ENCODE measurements at places on chromosomes 1 and 21. TPM values are rescaled to one million over a fixed set of nuclear protein-coding genes. Genes with fewer than 3 reads are reported as not detected.
A peak's percentile ranks its signal among the peaks of the same experiment; 100 is the strongest.

- peak overlapping the region; percentile 92 for H3K27ac ChIP-seq
- peaks cover 36% of the 10 kb centered on the region for H3K4me1 ChIP-seq
- H3K27me3 ChIP-seq: no peaks in the 10 kb centered on the region
- H3K4me3 ChIP-seq: peak overlapping the region; percentile 36
- H3K36me3 ChIP-seq: no peaks in the 10 kb centered on the region
- no peak for DNase-seq
These were observed 19.7 kb upstream of the NRDC start for GRCh38 chr1:51898090-51898734.

GPN2 gene
- total RNA-seq: 26.4 TPM

C1orf87 gene
- 0.94 TPM for total RNA-seq

DNA sequence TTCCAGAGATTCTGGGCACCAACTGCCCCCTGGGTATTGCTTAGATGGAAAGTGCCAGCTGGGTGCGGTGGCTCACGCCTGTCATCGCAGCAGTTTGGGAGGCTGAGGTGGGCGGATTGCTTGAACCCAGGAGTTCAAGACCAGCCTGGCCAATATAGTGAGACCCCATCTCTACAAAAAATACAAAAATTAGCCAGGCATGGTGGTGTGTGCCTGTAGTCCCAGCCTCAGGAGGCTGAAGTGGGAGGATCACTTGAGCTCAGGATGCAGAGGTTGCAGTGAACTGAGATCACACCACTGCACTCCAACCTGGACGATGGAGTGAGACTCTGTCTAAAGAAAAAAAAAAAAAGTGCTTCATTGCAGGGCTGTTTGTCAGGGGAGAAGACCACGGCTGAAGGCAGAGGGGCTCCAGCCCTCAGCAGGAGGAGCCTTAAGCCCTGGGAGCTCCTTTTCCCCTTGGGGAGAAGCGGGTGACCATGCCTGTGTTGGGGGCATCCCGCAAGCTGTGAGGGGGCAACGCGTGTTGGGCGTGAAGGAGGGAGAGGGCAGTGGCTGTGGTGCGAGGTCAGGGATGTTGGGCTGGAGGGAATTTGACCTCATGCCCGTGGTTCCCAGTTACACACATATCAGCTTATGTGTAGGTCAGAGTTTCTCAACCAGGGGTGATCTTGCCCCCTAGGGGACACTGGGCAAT is 131.5 kb upstream of the VAMP3 start:
- H3K27me3 ChIP-seq: peaks cover 2% of the 10 kb centered on the region
- no peak overlapping the region for H3K27ac ChIP-seq
- no peak for DNase-seq
- no peaks in the 10 kb centered on the region for H3K36me3 ChIP-seq

- no peak overlapping the region for H3K27ac ChIP-seq
- H3K27me3 ChIP-seq: no peaks in the 10 kb centered on the region
- no peak overlapping the region for H3K4me3 ChIP-seq
- no peak for DNase-seq
- H3K4me1 ChIP-seq: peaks cover 24% of the 10 kb centered on the region
These were observed 356.0 kb downstream of the ST6GALNAC3 start for GRCh38 chr1:76430531-76430930.

GRCh38 chr1:235831148-235831547 is 35.6 kb downstream of the LYST start:
- no peak for DNase-seq
- peak overlapping the region; percentile 51 for H3K27ac ChIP-seq
- H3K27me3 ChIP-seq: no peaks in the 10 kb centered on the region
- peaks cover 13% of the 10 kb centered on the region for H3K36me3 ChIP-seq

SYCP1 gene
- not detected for total RNA-seq

- DNase-seq: no peak
- H3K4me3 ChIP-seq: no peak overlapping the region
- peaks cover 53% of the 10 kb centered on the region for H3K4me1 ChIP-seq
- H3K36me3 ChIP-seq: peaks cover 1% of the 10 kb centered on the region
- H3K27ac ChIP-seq: no peak overlapping the region
These were observed 4.3 kb downstream of the EPS15 start for GRCh38 chr1:51514733-51515132.

LINGO4 gene
- total RNA-seq: not detected

DNA sequence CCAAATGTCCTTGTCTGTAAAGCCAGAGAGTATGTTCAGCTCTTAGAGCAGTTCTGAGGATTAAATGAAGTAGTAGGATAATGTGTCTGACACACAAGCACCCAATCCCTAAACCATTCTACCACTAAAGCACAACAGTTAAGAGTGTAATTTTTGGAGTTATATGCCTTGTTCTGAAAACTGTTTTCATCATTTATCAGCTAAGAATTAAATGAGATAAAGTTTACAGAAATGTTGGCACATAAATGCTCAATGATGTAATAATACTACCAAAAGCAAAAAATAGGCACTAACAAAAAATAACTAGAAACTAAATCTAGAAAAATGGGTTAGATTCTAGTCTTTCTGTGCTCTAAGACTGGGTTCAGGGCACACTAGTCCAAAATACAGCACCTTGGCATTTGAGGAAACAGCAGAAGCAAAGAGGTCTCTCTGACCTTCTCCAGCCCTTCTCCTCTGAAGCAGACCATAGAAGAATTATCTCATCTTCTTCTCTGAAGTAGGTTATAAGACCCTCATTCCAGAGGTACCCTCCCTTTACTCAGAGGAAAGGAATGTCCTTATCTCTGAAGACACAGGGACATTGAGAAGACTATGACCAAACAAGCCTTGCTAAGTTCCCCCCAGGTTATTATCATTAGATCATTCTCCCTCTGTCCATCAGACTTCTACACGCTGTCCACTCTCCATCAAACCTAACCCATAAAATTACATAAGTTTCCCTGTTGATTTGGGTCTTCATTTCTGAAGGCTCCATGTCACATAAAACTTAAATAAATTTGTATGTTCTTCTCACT is 20.6 kb downstream of the ABL2 start:
- H3K4me1 ChIP-seq: peaks cover 11% of the 10 kb centered on the region
- H3K27me3 ChIP-seq: no peaks in the 10 kb centered on the region
- H3K27ac ChIP-seq: no peak overlapping the region
- no peak for DNase-seq

Data from osteocyte (in vitro differentiated cells).